ENCODE measurements at places on chromosomes 7 and 10. TPM values are rescaled to one million over a fixed set of nuclear protein-coding genes. Genes with fewer than 3 reads are reported as not detected.

DNA sequence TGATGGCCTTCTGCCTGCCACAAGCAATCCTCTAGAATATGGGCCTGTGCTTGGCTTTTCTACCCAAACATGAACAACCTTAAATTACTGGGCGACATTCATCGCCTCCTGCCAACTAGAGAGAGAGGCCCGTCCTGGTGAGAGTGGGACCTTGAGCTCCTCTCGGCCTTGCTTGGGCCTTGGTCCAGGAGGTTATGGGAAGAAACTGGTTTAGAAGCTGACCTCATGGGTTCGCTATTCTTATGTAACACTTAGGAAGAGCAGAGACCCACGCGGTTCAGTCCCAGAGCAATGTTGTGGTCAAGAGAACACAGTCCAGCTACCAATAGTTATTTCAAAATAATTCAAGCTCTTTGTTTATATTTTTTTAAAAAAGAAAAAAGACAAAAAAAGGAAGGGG is 176.3 kb upstream of the ZNF32 start:
- no peak for DNase-seq

APBB1IP gene
- 19.2 TPM for total RNA-seq

DNA sequence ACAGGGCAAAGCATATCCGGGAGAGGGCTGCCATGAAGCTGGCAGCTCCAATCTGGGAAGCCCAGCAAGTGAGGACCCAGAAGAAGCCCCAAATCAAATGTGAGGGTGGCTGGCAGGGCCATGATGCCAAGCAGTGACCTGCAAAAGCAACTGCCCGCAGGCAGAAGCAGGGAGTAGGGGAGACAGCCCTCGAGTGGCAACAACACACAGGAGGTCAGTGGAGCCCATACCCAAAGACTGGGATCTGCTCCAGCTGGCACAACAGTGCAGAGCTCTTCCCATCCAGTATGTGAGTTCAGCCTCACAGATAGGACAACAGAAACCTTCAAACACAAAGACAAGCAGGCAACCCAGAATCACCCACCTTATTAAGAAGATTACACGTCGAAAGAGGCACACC is 45.0 kb downstream of the GRID1 start:
- DNase-seq, result peak; percentile 32

SPACDR gene
- total RNA-seq, result 1.8 TPM

UNC5B gene
- total RNA-seq, result 16.0 TPM

PNLIPRP3 gene
- 0.20 TPM for total RNA-seq

TBC1D12 gene
- total RNA-seq, result 11.1 TPM
